HFFc6 (cell line): ENCODE measurements at places on chromosomes 13 and 19.

DNA sequence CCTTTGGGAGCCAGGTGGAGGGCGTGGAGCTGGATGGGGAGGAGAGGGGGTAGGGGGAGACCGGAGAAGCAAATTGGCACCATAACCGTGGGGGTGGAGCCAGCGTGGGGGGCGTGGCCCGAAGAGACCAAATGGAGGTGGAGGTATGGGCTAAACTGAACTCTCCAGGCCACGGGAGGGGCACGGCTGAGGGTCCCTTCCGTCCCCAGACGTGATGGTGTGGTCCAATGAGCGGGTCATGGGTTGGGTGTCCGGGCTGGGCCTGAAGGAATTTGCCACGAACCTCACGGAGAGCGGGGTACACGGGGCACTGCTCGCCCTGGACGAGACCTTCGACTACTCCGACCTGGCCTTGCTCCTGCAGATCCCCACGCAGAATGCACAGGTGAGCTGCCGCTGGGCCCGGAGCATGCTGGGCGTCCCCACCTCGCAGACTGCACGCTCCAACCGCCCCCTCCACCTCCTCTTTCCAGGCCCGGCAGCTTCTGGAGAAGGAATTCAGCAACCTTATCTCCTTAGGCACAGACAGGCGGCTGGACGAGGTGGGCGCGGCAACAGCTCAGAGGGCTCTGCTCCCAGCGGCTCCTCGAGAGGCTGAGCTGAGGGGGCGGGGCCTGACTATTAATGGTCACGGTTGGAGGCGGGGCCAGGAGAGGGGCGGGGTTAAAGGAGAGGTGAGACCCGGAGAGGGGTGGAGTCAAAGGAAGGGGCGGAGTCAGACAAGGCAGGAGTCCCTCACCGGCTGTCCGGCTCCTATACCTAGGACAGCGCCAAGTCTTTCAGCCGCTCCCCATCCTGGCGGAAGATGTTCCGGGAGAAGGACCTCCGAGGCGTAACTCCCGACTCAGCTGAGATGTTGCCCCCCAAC is 6.2 kb downstream of the HRC start:
- DNase-seq = peak; percentile 89

- no peak for DNase-seq
Measured at GRCh38 chr13:110254751-110255553, 52.0 kb downstream of the COL4A1 start.

DNA sequence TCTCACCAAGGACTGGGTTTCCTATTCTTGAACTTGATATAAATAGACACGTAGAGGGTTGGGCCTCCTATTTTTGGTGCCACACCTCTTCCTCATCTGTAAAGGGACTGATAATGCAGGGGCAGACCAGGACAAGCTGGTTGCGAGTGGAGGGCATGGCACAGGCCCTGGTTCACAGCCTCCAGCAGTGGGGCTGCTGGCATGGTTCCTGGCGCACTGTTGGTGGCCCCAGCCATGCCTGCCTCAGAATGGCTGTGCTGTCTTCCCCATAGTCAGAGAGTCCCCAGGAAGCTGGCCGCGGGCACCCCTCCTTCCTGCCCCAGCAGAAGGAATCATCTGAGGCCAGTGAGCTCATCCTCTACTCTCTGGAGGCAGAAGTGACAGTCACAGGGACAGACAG is 10.5 kb upstream of the OVOL3 start:
- DNase-seq = no peak

DNA sequence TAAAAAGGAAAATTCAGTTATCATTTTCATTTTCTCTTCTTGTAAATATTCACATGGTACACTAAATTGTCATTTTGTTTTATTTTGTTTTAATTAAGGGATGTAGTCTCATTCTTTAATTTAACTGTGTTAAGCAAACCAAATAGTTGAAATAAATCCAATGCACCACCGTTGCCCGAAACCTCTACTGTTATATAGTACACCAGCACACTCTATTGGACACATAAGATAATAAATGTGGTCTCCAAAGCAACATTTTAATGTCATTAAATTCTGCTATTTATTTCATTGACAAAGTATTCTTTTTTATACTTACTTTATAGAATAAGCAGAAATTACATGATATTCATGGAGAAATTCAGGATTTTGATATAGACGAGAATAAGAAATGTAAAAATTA is 156.4 kb upstream of the FREM2 start:
- DNase-seq = peak; percentile 30

DNA sequence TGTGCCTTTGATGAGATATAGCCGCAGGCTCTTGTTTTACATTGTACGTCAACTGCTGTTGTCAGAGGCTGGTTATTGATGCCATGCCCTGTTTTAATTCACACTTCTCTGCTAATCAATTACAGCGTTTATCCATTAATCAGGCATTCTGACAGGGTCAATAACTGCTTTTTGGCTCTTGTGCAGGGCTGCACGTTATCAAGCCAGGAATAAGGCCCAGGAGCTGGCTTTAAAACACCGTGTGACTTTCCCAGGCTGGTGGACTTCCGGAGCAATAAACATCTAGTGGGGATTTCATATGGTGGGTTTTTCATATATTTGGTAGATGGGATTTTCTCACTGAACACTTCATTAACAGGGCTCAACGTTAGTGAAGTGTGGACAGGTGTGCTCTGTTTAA is 221.7 kb downstream of the TM9SF2 start:
- no peak for DNase-seq

DNA sequence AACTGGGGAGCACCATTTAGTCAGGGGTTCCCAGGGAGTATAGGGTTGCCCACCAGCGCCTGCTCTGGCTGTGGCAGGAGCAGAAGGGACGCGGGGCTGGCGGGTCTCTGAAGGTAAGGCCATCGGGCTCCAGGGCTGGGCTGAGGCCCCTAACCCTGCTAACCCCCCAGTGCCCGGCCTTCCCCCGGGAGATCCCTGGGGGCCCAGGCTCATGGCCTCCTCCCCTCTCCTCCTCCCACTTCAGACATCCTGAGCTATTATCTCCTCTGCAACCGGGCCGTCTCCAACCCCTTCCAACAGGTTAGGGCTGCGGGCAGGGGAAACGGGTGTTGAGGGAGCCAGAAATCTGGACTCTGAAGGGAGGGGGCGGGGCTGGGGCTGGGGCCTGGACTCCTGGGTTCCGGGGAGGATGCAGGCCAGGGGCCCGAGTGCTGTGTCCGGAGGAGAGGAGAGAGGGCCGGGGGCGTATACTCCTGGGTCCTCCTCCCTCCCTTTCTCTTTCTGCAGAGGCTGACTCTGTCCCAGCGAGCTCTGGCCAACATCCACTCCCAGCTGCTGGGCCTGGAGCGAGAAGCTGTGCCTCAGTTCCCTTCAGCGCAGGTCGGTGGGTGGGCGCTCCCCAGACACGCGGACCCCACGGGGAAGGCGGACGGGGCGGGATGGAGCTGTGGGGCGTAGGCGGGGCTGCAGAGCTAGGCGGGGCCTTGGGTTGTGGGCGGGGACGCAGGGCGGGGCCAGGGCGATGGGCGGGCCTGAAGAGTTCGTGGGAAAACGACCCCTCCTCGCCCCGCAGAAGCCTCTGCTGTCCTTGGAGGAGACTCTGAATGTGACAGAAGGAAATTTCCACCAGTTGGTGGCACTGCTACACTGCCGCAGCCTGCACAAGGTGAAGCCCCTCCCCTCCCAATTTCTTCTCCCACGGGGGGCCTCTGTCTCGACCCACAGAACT is 15.3 kb downstream of the TTYH1 start:
- DNase-seq = no peak

DNA sequence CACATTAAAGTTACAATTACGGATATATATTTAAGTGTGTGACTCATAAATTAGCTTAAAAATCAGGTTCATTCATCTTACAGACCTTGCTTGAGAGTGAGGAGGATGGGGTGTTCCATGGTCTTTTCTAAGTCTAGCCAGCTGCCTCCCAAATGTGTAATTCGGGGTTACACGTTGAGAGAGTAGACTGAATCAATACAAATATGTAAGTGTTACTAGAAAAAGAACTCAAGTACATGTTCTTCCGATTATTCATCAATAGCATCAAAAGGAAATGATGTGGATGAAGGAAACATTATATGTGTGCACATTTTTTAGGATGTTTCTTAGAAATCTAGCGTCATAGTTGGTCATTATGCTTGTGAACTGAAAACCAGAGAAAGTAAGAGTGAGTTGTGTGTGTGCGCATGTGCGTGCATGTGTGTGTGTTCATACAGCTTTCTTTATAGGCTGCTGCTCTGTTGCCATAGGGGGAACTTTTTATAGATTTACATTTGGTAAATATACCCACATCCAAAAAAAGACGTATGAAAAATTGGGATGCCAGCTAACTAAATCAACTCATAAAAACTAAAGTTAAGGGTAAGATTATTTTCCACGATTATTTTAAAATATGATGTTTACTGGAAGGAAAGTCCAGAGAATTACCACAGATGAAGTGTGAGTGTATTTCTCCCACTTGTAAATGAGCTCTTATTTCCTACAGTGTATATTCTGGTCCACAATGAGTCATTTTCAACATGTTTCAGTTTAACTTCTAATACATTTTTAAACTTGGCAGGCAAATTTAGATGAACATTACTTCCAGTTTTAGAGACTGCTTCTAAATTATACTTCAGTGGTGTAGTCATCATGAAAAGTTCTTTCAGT is 82.4 kb downstream of the PIBF1 start:
- DNase-seq = peak; percentile 58

GRCh38 chr13:71117920-71118319 is 749.1 kb downstream of the DACH1 start:
- no peak for DNase-seq

- DNase-seq = peak; percentile 65
Measured at GRCh38 chr13:40271931-40272775, 394.3 kb downstream of the FOXO1 start.

- DNase-seq = no peak
Measured at GRCh38 chr19:41882568-41883462, at the start of gene ARHGEF1. ARHGEF1 (plus strand) TSS chr19:41883184; CDS start chr19:41888083, 4,899 bp downstream.

GRCh38 chr19:43439032-43439708 is 24.5 kb downstream of the TEX101 start:
- peak; percentile 4 for DNase-seq

GRCh38 chr19:45070861-45071544 is 5.3 kb downstream of the ZNF296 start:
- no peak for DNase-seq

GRCh38 chr19:19502808-19503602 is 12.3 kb downstream of the TSSK6 start:
- DNase-seq = no peak

DNA sequence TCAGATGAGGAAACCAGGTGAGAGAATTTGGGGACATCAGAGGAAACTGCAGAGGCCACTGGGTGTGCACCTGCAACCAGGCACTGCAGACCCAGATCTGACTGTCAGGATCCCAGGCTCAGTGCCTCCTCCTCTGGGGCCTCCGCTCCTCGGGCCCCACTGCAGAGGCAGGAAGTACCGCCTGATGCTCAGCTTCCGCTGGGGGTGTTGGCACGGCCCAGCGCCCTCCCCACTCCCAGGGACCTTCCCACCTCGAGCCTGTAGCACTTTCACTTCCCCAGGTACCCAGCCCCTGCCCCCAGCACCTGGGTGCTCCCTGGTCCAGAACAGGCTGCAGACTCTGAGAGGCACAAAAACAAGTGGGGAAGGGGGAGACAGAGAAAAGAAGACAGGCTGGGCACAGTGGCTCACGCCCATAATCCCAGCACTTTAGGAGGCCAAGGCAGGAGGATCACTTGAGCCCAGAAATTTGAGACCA is 1.4 kb upstream of the CD37 start:
- no peak for DNase-seq

GRCh38 chr19:42193706-42194105 is 23.8 kb downstream of the DEDD2 start:
- DNase-seq = no peak

- DNase-seq = peak; percentile 89
Measured at GRCh38 chr19:53813996-53814395, 10.1 kb downstream of the NLRP12 start.

DNA sequence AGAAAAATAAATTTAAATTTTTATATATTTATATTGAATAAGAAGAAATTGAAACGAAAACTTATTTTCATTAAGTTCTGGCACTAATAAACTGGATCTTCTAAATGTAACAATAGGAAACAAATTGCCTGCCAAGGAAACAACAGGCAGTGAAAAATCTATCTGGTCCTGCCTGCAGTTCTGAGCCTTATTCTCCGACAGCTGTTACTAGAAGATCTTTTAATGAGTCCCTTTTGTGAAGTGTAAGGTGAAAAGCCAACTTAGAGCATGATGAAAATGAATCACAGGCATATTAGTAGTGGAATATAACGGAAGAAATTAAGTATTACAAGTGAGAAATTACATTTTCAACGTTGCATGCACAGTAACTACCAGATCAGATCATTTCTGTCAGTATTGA is 1002.7 kb upstream of the PCDH20 start:
- no peak for DNase-seq

DNA sequence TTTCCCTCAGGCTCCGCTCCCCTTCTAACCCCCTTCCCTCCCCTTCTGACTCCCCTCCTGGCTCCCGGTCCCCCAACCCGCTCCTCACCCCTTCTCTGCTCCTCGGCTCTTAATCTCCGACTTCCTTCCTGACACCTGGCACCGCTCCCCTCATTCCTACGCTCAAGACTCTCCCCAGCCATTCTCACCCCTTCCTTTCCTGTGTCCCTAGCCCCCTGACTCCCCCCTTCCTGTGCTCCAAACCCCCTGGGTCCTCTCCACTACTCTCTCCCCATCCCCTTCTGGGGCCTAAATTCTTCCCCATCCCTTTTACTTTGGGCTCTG is 658 bp downstream of the CLPP start:
- DNase-seq = no peak

DNA sequence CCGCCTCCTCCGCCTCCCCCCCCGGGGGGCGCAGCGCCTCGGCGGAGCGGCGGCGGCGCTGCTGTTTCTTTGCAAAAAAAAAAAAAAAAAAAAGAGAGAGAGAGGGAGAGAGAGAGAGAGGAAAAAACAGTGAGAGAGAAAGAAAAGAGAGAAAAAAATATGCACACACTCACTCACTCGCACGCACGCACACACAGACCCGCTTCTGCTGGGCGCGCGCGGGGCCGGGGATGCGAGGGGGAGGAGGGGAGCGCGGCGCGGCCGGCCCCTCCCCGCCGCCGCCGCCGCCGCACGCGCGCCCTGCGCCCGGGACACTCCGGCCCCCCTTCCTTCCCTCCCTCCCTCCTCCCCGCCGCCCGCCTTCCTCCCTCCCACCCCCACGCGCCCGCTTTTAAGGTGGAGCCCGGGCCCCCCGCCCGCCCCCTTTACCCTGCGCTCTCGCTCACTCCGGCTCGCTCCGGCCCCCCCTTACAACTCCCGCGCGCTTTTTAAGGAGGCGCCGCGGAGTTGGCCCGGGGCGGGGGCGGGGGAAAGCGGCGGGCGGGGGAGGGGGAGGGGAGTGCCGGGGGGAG is at the start of gene SAMD1:
Gene SAMD1, minus strand, starts transcription at position 243 of the 572 bp plus-strand sequence.
- peak; percentile 53 for DNase-seq

- no peak for DNase-seq
Measured at GRCh38 chr13:30481241-30481760, 15.6 kb upstream of the HMGB1 start.

DNA sequence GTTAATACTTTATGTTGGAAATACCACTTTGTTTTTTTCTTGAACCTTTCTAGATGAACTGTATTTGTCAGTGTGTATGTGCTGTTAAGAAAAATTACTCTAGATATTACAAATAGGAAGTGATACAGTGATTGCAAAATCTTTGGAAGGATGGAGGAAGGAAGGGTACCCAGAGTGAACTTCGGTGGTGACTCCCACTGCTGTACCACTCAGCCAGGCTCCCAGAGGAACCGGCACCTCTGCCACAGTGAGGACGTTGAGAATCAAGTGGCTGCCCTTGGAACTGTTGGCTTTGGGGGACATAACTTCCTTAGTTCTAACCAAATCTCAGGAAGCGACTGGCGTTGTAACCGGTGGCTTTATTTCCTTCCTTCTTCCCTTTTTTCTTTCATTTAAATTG is 184.7 kb downstream of the PCCA start:
- no peak for DNase-seq

- DNase-seq = no peak
Measured at GRCh38 chr13:97242755-97243497, 20.8 kb downstream of the MBNL2 start.
